ENCODE measurements at places on chromosomes 11 and 22. TPM values are rescaled to one million over a fixed set of nuclear protein-coding genes. Genes with fewer than 3 reads are reported as not detected.

CEND1 gene
- total RNA-seq: not detected

GRCh38 chr11:32231909-32232493 lies 141.1 kb downstream of the RCN1 start:
- no peaks in the 10 kb centered on the region for H3K36me3 ChIP-seq
- no peaks in the 10 kb centered on the region for H3K27me3 ChIP-seq
- H3K4me3 ChIP-seq: no peak overlapping the region
- no peak overlapping the region for H3K27ac ChIP-seq
- H3K4me1 ChIP-seq: no peaks in the 10 kb centered on the region
- DNase-seq: peak; percentile 62

NRIP3 gene
- 1.4 TPM for total RNA-seq

DNA sequence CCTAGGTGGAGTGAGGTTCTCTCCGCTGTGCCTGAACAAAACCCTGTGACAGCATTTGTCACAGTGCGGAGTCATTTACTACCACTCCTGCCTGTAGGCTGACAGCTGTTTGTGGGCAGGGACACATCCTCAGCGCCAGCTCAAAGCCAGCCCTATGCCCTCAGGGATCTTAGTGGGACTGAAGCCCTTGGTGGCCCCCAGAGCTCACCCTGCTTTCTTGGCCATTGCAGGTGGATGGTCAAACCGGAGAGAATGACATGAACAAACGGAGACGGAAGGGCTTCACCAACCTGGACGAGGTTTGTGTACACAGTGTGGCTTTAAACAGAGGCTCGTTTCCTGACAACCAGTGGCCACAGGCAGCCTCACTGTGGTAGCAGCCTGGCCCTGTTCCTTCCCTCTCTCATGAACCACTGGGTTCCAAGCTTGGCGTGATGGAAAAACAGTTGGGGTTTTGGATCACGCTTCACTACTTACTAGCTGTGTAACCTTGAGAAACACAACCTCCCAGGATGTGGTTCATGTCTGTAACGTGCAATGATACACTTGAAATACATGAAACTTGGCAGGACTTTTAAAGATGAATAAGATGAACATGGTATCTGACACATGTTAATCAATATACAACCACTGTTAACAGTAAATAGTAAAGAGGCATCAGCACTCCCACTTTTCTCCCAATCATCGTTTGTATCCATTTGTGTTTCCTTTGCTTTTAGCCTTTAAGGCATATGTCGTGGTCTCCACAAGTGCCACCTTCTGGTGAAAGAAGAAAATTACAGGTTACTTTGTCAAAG lies 125.8 kb downstream of the MICAL2 start:
- peaks cover 9% of the 10 kb centered on the region for H3K27me3 ChIP-seq
- H3K4me3 ChIP-seq: no peak overlapping the region
- H3K36me3 ChIP-seq: peaks cover 3% of the 10 kb centered on the region

PAMR1 gene
- 0.82 TPM for total RNA-seq

DNA sequence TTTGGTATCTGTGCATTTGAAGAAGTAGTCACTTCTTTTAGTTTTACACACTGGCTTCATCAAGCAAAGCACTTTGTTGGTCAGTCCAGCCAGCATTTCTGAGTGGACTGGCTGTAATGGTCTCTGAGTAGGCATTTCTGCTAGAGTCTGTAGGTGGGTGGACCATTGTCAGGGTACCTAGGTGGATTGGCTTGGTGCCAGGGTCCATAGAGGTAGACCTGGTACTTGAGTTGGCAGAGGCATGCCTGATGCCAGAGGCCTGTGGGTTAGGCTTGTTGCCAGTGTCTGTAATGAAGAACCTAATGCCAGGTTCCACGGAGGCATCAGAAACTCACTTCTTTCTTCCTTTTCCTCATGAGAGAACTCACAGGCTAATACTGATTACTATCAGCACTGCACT lies 157.9 kb upstream of the C11orf87 start:
- H3K4me3 ChIP-seq: no peak overlapping the region
- H3K27ac ChIP-seq: no peak overlapping the region
- H3K36me3 ChIP-seq: peaks cover 5% of the 10 kb centered on the region
- H3K4me1 ChIP-seq: no peaks in the 10 kb centered on the region

DNA sequence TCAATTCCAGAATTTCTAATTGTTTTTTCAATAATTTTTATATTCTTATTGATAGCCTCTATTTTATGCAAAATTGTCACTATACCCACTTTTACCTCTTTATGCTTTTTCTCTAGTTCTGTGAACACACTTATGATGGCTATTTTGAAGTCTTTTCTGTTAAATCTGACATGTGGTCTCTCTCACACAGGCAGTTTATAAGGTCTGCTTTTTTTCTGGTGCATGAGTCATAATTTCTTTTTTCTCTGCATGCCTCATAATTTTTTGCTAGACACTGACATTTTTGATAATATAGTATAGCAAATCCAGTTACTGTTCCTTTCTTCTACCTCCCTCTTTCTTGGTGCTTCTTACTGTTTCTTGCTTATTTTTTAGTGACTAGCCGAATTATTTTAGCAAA lies 36.0 kb downstream of the ZBTB44 start:
- H3K27ac ChIP-seq: no peak overlapping the region
- DNase-seq: no peak
- no peaks in the 10 kb centered on the region for H3K27me3 ChIP-seq
- no peak overlapping the region for H3K4me3 ChIP-seq

DNA sequence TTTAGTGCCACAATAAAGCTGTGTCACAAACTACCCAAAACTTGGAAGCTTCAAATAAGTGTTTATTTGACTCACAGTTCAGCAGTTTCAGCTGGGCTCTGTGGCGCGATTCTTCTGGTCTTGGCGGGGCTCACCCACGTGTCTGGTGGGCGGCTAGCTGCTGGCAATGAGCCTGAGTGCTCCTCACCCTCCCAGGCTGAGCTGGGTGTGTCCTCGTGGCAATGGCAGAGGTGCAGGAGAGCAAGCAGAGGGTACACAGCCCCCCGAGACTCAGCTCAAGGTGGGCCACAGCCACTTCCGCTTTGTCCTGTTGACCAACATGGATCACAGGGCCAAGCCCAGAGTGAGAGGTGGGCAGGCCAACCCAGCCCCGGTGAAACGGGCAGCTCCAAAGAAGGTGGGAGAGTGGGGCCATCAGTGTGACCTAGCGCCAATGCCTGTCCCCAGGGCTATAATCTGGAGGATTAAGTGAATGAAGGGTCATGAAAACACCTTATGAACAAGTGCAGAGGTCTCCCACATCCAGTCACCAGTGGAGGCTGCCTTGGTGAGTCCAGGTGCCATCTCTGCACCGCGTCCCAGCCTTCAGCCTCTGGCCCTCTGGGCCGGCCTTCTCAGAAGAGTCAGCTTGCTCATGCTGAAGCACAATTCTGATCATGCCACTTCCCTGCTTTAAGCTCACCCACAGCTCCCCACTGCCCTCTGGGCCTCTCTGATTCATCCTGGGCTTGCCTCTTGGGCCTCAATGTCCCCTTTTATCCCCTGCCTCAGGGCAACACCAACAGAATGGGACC lies 74.6 kb upstream of the RTL6 start:
- H3K4me1 ChIP-seq: peaks cover 24% of the 10 kb centered on the region
- H3K4me3 ChIP-seq: no peak overlapping the region
- no peaks in the 10 kb centered on the region for H3K27me3 ChIP-seq
- DNase-seq: no peak
- no peak overlapping the region for H3K27ac ChIP-seq

OR52N4 gene
- not detected for total RNA-seq

MICAL3 gene
- total RNA-seq: 54.3 TPM

F2 gene
- 4.4 TPM for total RNA-seq

PKP3 gene
- total RNA-seq: 0.49 TPM

C11orf87 gene
- total RNA-seq: 0.46 TPM

WNT11 gene
- total RNA-seq: 3.6 TPM

GRCh38 chr11:72119198-72119597 lies 6.7 kb upstream of the ANAPC15 start:
- DNase-seq: no peak
- no peak overlapping the region for H3K27ac ChIP-seq
- peaks cover under 1% of the 10 kb centered on the region for H3K36me3 ChIP-seq
- H3K27me3 ChIP-seq: peaks cover 6% of the 10 kb centered on the region

DNA sequence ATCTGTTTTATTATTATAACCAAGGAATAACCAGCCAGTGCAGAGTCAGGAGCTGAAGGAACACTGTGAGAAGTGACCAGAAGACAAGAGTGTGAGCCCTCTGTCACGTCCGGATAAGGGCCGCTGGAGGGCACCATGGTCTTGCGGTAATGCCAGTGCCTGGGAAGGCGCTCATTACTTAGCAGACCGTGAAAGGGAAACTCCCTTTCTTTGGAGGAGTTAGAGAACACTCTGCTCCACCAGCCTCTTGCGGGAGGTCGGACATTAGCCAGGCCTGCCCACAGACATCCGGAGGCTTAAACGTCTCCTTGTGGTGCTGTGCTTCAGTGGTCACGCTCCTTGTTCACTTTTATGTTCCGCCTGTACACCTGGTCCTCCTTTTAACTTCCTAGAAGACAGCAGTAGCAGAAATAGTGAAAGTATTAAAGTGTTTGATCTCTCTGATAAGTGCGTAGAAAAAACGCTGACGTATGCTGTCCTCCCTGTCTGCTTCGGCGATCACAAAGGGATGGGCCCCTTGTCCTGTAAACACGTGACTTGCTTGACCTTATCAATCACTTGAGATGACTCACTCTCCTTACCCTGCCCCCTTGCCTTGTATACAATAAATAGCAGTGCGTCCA lies 120.6 kb upstream of the LMO1 start:
- no peak overlapping the region for H3K27ac ChIP-seq
- H3K4me3 ChIP-seq: no peak overlapping the region
- H3K27me3 ChIP-seq: peaks cover 2% of the 10 kb centered on the region
- H3K4me1 ChIP-seq: peaks cover 7% of the 10 kb centered on the region
- H3K36me3 ChIP-seq: no peaks in the 10 kb centered on the region

NARS2 gene
- 16.2 TPM for total RNA-seq

APOL3 gene
- 1.2 TPM for total RNA-seq

GLB1L2 gene
- 5.0 TPM for total RNA-seq

- H3K27me3 ChIP-seq: peaks cover 14% of the 10 kb centered on the region
- peaks cover 7% of the 10 kb centered on the region for H3K4me1 ChIP-seq
- H3K36me3 ChIP-seq: peaks cover 12% of the 10 kb centered on the region
- H3K27ac ChIP-seq: no peak overlapping the region
- no peak overlapping the region for H3K4me3 ChIP-seq
- no peak for DNase-seq
Measured at GRCh38 chr11:6404342-6405051, 14.2 kb downstream of the SMPD1 start.

DNA sequence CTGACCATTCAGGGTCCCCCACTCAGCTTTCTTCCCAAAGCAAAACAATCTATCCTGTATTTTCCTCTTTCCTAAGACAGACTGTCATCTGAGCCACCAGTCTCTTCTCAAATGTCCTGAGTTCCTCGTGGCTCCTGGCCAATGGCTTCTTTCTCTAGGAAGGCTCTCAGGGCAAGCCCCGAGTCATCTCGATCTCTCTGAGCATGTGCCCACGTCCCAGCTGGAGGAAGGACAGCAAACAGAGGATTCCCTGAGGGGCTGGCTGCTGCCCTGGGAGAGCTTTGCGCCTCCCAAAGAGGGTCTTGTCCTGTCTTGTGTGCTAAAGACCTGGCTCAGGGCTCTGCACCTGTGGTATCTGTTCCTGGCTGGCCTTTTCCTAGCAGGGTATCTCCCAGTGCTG lies 8.3 kb downstream of the SLC37A2 start:
- H3K27ac ChIP-seq: no peak overlapping the region
- H3K4me3 ChIP-seq: no peak overlapping the region
- DNase-seq: no peak
- H3K27me3 ChIP-seq: peaks cover 19% of the 10 kb centered on the region
- H3K4me1 ChIP-seq: peaks cover 24% of the 10 kb centered on the region

DNA sequence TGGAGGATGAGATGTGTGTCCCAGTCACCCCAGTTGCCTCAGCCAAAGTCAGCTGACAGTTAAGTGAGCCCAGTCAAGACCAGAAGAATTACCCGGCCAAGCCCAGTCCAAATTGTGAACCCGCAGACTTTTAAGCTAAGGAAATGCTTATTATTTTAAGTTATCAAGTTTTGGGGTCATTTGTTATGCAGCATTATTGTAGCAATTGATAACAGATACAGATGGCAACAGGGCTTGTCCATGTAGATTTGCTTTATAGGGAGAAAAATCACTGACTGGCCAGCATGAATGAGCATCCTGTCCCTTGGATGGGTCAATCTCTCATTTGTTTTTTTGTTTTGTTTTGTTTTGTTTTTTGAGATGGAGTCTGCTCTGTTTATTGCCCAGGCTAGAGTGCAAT lies 22.9 kb downstream of the SDHAF2 start:
- no peak overlapping the region for H3K4me3 ChIP-seq
- peaks cover 6% of the 10 kb centered on the region for H3K27me3 ChIP-seq
- peaks cover 25% of the 10 kb centered on the region for H3K36me3 ChIP-seq
- H3K4me1 ChIP-seq: peaks cover 5% of the 10 kb centered on the region
- no peak overlapping the region for H3K27ac ChIP-seq
- no peak for DNase-seq

DNA sequence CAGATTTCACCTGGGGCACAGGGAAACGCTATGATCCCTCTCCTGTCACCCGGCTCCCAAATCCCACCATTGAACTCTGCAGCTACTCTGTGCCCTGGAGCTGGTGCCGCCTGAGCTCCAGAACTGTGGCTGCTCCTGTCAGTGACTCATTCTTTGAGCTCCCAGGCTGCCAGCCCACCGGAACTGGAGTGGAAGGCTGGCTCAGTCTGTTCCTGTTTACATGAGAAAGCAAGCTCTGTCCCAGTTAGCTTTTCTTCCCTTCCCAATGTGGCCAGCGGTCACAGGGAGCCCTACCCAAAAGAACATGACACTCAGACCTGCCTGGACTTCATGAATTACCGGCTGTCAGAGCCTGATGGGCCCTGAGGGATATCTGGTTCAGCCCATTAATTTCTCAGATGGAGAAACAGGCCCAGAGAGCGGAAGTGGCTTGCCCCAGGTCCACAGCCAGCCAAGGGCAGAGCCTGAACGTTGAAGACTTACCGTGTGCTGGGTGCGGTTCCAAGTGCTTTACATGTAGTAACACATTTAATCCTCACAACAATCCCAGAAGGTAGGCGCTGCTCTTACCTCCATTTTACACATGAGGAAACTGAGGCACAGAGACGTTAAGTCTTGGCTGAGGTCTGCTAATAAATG lies 23.8 kb upstream of the IGSF22 start:
- peaks cover 12% of the 10 kb centered on the region for H3K4me1 ChIP-seq
- H3K27me3 ChIP-seq: peaks cover 6% of the 10 kb centered on the region
- peak overlapping the region; percentile 97 for H3K27ac ChIP-seq
- no peak overlapping the region for H3K4me3 ChIP-seq

DDI1 gene
- not detected for total RNA-seq

MLC1 gene
- 1.2 TPM for total RNA-seq

- DNase-seq: no peak
- H3K36me3 ChIP-seq: no peaks in the 10 kb centered on the region
- peaks cover 3% of the 10 kb centered on the region for H3K4me1 ChIP-seq
Measured at GRCh38 chr11:78659326-78660270, 84.9 kb upstream of the NARS2 start.

GRCh38 chr22:43434928-43435311 lies 23.1 kb downstream of the MPPED1 start:
- no peak overlapping the region for H3K4me3 ChIP-seq
- H3K27me3 ChIP-seq: peaks cover 18% of the 10 kb centered on the region
- H3K4me1 ChIP-seq: peaks cover 3% of the 10 kb centered on the region
- no peak for DNase-seq
- no peaks in the 10 kb centered on the region for H3K36me3 ChIP-seq

NFAM1 gene
- 1.6 TPM for total RNA-seq
